Kidney tubule cell (primary cell): ENCODE measurements at places on chromosomes 1 and 21.

GRCh38 chr1:246035060-246035541, 472.0 kb downstream of the SMYD3 start:
- DNase-seq = no peak

GRCh38 chr1:26046246-26047095, 553 bp upstream of the SLC30A2 start:
- no peak for DNase-seq

GRCh38 chr1:71586030-71586429, 505.2 kb upstream of the ZRANB2 start:
- no peak for DNase-seq

DNA sequence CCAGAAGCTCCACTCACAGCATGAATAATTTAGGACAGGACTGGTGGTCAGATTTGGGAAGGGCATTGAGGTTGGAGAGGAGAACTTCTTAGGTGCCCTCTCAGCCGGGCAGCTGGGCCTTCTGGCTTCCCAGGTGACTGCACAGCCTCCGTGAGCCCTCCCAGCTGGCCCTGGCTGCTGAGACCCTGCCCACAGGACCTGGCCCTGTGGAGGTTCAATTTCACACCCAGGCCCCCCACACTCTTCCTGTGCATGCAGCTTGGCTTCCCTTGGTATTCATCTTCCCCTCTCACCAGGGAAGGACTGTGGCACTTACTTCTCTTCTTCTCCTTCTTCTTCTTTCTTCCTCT, 50.6 kb downstream of the NDUFS5 start:
- DNase-seq = no peak

- DNase-seq = no peak
Observed at GRCh38 chr1:54833121-54833520, 32.0 kb upstream of the TTC22 start.

GRCh38 chr1:5906116-5906515, 86.1 kb downstream of the NPHP4 start:
- no peak for DNase-seq

DNA sequence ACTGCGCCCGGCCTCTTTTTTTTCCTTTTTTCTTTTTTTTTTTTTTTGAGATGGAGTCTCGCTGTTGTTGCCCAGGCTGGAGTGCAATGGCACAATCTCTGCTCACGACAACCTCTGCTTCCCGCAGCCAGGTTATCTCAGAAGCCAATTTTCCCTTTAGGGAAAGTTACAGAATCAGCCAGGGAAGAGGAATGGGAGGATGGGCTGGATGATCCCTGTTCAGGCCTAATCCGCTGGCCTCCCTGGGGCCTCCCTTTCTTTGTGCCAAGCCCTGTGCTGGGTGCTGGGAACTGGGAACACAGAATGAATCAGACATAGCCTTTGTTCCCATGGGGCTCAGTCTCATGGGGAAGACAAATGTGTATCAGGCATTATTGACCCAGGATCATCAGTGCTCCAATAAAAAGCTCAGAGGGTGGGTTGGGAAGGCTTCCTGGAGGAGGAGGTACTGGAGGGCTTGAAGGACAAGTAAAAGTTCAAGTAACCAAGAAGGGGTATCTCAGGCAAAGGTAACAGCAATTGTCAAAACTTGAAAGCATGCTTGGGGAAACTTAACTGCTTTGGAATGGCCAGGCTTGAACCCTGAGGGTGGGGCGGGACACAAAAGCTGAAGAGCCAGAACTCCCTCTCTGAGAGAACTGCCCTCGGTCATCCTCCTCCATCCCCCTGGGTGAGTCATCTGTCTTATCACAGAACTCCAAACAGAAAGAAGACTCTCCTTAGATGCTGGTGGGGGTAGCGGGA, 14.3 kb downstream of the ECHDC2 start:
- no peak for DNase-seq

GRCh38 chr21:45293726-45294401, 6.2 kb upstream of the POFUT2 start:
- DNase-seq = no peak

GRCh38 chr1:24704411-24705259, 40.6 kb upstream of the CLIC4 start:
- DNase-seq = peak; percentile 95

- DNase-seq = no peak
Observed at GRCh38 chr1:213670692-213671023, 317.1 kb upstream of the PROX1 start.

- peak; percentile 39 for DNase-seq
Observed at GRCh38 chr21:44012474-44013379, 618 bp downstream of the TRAPPC10 start.

- no peak for DNase-seq
Observed at GRCh38 chr1:95119273-95119672, 2.1 kb downstream of the TLCD4 start.

DNA sequence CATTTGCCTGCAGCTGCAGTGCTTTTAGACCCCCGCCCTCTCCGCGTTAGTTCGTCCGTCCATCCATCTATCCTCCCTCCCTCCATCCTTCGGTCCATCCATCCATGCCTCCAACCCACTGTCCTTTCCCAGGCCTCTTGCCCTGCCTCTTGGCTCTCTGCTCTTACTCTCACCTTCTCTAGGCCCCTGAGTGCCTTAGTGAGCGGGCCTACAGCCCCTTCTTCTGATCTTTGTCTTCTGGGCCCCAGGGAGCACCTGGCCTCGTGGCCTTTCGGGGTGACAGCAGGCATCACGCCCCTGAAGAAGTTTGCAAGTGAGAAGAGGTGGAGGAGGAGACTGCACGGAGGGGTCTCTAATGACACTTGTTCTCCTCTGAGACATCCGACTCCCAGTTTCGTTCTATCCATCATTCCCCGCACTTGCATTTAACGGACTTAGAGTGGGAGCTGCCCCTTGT, 842 bp downstream of the ATXN7L2 start:
- no peak for DNase-seq

GRCh38 chr1:37616330-37616729, 18.4 kb downstream of the RSPO1 start:
- no peak for DNase-seq

DNA sequence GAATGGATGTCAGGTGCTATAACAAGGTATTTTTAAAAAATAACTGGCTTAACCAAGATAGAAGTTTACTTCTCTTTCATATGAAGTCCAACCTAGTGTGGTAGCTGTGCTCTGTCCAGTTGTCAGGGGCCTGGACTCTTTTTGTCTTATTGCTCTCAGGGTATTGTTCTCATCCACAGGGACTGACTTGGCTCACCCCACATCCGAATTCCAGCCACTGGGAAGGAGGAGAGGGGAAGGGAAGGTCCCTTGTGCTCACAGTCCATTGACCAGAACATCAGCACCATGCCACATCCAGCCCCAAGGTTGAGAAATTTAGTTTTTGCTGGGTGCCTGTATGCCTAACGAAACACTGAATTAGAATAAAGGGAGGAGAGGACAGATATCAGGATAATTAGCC, 8.7 kb downstream of the EEIG2 start:
- no peak for DNase-seq

DNA sequence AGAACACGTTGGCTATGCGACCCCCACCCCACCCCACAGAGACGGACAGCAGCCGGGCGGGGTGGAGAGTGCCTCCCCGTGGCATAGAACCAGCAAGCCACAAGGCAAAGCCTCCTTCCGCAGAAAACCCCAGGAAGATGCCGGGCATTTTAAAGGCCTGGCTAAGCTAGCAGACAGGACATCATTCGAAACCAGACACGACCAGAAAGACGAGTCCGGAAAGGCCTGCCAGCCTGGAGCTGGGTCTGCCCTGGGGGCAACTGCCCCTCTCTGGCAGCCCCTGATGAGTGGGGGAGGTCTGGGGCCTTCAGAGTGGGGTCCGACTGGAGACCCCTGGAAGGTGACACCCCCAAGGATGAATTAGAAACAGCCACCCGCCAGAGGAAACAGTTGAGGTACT, 8.5 kb downstream of the FTCD start:
- no peak for DNase-seq

DNA sequence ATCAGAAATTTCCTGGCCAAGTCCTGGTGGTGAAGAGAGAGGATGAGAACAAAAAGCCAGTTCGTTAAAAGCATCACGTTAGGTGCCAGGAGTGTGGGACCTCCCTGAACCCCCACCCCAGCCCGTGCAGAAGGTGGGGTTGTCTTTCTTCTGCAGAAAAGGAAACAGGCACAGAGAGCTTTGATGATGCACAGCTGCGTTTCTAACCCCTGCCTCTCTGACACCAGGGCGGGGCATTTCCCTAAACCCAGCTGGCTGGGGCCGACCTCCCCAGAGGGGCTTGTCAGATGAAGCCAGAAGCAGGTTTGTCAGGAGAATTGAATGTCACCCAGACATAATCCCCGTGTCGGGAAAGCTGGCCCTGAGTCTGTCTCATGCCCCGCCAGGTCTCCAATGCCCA, 189.3 kb upstream of the EDN2 start:
- no peak for DNase-seq

DNA sequence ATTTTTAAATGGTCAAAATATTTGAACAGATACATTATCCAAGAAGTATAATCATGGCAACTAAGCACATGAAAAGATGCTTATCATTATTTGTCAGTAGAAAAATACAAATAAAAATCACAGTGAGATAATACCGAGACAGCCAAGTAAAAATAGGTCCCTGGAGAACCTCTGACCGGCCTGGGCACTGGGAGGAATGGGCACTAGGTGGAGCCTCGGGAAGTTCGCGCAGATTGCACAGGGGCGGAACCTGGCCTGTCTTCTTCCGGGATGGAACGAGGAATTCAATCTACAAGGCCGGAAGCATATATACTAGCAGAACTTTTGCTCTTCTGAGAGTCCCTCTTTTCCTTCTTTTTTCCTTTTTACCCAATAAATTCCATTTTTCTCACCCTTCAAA, 148.5 kb upstream of the CHRM3 start:
- DNase-seq = no peak

DNA sequence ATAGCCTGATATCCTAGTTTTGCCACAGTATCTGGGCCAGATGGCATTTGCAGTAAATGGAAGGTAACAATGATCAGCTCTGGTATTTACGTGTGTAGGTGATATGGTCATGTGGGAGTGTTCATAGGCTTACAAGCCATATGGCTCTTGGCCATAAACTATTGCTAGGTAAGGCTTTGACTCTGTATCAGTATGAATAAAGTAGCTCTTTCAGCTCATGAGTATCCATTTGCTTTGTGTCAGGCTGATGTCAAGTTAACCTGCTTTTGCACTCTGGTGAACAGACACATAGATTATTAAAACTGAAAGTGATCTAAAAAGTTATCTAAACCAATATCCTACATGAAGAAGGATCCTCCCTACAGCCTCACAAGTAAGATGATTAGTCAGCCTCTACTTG, 69.0 kb downstream of the DDR2 start:
- no peak for DNase-seq

- DNase-seq = no peak
Observed at GRCh38 chr1:174883409-174883808, 116.3 kb upstream of the CACYBP start.

DNA sequence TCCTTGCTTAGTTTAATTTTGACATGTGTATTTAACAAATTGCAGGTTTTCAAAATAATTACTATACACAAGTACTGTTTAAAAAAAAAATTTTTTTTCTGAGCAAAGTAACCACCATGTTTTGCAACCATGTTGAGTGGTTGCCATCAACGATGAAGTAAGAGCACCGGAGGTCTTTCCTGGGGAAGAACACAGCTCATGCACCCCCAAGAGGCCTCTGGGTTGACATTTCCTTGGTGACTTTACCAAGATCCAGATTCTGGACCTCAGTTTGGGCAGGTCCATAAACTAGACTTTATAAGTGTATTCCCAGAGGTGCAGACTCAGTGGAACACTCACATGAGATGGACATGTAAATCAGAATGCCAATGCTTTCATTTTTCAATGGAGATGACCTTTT, 36.8 kb upstream of the RALGPS2 start:
- DNase-seq = no peak

GRCh38 chr1:19081218-19081893, 124.9 kb upstream of the IFFO2 start:
- no peak for DNase-seq

- no peak for DNase-seq
Observed at GRCh38 chr1:15768388-15768787, 9.8 kb downstream of the FBLIM1 start.

DNA sequence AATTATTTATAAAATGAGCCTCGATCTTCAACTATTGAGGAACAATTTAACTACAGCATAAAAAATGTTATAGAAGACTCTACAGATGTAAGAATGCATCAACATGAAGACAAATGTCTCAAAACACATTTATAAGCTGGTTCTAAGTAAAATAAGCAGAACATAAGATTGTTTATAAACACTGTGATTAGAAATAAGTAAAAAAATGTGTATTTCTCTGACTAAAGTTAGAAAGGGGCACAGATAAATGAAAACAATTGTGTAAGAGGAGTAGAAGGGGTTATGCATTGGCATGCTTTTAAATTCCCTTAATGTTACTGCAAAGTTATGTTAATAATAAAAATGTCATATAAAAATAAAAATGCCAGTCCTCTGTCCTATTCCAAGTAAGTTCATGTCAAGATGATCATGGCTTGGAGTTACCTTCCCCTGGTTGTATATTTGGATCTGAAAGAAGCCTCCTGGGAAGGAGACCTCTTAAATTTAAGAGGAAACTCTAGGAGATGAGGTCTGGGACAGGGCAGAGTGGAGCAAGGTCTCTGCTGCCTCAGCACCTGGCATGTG, 70.2 kb upstream of the FAM20B start:
- no peak for DNase-seq

DNA sequence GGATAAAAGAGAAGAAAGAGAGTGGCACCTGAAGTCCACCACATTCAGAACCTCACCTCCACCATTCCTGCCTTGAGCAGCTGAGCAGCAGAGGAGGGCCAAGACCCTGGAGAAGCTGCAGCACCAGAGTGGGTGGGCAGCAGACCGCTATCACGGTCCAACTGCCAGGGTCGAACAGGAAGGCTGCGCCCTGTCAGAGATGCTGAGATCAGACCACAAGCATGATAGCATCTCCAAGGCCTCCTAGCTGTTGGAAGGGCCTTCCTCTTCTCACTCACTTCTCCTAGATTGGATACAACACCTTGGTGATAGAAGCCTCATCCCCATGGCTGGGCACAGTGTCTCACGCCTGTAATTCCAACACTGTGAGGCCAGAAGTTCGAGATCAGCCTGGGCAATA, 12.1 kb upstream of the SLC45A3 start:
- no peak for DNase-seq

DNA sequence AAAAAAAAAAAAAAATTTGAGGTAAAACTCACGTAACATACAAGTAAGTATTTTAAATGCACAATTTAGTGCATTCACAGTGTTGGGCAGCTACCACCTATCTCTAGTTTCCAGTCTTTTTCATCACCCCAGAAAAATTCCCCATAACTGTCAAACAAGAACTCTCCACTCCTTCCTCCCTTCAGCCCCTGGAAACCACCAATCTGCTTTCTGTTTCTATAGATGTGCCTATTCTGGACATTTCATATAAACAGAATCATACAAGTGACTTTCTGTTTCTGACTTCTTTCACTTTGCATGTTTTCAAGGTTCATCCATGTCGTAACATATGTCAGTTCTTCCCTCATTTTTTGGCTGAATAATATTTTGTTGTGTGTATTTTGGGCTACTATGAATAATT, 24.9 kb upstream of the ETS2 start:
- no peak for DNase-seq

DNA sequence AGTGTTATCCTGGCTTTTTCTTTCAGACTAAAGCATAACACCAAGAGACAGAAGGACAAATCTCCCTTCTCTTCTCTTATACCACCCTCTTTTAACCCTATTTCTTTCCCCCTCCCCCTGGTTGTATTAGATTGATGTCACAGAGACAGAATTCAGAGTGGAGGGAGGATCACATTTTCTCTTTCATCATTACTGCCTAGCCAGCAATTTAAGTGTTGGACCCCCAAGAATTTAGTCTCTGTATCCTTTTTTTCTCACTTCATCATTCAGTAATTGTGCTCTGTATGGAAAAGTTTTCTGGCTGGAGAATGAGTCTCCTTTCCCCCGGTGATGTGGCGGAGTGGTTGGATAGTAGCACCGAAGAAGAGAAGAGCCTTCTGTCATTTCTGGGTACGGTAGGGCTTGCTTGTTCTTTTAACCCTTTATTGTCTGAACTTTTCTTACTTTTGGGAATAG, 124.8 kb downstream of the CLEC20A start:
- no peak for DNase-seq
